Breast epithelium (tissue), 4 donors: ENCODE measurements at places on chromosomes 2 and 18.
A peak's percentile ranks its signal among the peaks of the same experiment; 100 is the strongest.

GRCh38 chr18:23816740-23817139 lies 127.5 kb downstream of the LAMA3 start:
- no peak for DNase-seq

GRCh38 chr2:95323347-95324155 lies 26.4 kb downstream of the KCNIP3 start:
- no peak for DNase-seq

DNA sequence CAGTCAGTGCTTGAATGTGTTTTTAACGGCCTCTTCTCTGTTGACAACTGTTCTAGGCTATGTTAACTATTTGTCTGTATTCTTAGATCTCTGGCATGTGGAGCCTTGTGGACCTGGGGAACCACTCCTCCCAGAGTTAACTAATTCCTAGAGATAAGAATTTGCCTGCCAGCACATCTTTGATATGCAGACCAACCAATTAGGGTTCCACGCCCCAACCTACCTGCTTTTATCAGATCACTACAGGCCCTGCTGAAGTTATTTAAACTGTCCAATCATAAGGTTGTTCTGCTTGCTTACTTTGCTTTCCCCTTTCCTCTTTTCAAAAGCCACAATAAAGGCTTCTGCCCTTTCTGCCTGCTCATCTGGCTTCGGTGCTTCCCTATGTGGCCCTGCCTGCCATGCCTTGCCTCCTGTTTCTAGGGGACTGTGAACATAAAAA lies 8.5 kb upstream of the CYBRD1 start:
- no peak for DNase-seq

- DNase-seq: no peak
Measured at GRCh38 chr2:219726916-219727315, 99.5 kb downstream of the SLC4A3 start.

DNA sequence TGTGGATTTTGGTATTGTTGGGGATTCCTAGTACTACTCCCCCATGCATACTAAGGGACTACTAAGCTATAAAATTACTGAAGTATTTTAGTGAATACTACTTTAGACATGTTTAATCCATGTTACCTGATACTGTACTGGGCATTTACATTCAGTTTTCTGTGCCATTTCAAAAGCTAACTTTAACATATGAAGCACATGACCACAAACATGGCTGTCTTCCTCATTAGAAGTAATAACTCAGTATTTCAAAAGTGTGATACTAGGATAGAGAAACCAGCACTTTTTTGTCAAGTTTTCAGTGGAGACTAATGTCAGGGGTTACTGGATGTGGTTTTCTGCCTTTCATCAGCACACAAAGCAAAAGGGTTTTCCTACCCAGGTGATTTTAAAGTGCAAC lies 27.9 kb downstream of the WDR33 start:
- no peak for DNase-seq

DNA sequence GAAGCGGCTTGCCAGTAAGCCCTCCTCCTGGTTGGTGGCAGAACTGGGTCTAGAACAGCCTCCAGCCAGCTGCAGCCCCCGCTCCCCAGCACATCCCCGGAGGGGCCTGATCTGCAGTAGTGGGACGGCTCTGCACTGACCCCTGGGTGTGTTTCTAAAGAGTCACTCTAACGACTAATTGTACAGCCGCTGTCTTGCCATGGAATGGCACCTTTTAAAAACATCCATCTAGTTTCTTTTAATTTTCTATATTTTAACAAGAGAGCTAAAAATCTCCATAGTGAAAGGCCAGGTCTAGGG lies 82.0 kb downstream of the MTCL1 start:
- no peak for DNase-seq

DNA sequence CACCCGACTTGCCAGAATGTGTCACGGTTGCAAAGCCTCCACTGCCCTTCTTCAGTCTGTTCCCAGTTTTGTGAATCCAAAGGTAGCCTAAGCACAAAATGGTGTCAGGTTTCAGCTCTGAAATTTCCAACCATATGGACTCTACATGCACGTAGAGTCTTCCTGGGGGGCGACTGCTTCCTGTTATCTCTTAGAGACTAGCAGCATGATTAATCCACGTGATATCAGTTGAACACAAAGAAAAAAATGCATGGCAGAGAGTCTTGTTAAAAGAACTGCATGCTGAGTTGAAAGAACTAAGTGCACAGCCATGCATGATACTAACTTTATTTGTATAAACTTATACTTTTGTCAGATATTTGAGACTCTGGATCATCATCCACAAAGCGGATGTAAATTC lies 404.4 kb downstream of the SOCS6 start:
- DNase-seq: no peak

GRCh38 chr18:2687390-2688001 lies 32.0 kb downstream of the SMCHD1 start:
- no peak for DNase-seq

DNA sequence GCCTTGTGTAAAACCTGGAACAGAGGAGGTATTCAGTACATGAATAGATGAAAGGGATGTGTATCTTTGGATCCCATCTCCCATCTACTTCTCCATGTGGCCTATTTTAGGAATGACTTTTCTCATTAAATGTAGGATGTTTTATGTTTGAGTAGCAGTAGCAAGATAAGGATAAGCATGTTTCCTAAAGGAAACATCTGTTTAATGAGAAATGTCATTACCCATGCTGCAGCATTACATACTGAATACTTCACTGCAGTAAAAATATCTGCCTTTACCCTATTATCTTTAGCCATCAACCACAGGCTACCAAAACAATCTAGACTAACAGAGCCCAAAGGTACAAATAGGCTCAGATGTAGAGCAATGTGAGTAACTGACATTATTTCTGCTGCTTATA lies 419.2 kb upstream of the CYRIA start:
- DNase-seq: no peak

DNA sequence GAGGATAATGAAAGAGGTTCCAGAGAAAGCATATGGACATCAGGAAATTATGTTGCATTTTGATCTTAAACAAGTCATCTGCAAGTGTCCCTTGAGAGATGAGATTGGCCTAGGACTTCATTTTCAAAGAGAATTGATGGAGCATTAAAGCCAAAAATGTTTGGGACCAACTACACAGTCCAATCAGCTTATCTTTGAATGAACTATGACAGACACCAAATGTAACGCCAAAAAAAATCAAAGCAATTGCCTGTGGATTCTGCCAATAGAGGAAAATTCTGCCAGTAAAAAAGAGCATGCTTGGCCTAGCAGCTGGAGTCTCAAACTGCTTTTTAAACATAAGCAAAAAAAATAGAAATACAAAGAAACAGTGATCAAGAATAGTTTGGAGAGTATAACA lies 594.5 kb upstream of the CHAC2 start:
- no peak for DNase-seq

GRCh38 chr2:200301953-200302858 lies 4.3 kb upstream of the SPATS2L start:
- DNase-seq: no peak

- no peak for DNase-seq
Measured at GRCh38 chr18:59385191-59385590, 26.1 kb upstream of the LMAN1 start.

- no peak for DNase-seq
Measured at GRCh38 chr2:213010106-213010779, 141.2 kb downstream of the IKZF2 start.

- DNase-seq: peak; percentile 53
Measured at GRCh38 chr2:104872866-104873688, 19.2 kb downstream of the POU3F3 start.

GRCh38 chr2:114784890-114785583 lies 342.6 kb downstream of the DPP10 start:
- no peak for DNase-seq

GRCh38 chr2:114122930-114123329 lies 233.0 kb downstream of the ACTR3 start:
- DNase-seq: no peak

GRCh38 chr2:148812306-148812705 lies 62.7 kb upstream of the KIF5C start:
- DNase-seq: no peak

DNA sequence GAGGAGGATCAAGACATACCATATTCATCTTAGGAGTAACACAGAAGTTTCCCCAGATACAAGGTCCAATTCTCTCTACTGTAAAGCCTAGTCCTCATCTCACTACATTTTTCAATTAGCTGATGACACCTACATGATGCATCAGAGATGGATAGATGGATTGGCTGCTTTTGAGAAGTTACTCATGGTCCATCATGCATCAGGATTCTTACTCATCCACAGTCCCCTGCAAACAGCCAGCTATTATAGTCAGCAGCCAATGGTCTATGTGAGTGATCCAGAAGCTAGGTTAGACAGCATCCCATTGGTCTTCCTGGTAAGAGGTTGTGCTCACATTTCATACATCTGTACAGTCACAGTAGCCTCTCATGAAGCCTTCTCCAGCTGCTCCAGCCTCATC lies 154.5 kb upstream of the NRP2 start:
- DNase-seq: no peak

DNA sequence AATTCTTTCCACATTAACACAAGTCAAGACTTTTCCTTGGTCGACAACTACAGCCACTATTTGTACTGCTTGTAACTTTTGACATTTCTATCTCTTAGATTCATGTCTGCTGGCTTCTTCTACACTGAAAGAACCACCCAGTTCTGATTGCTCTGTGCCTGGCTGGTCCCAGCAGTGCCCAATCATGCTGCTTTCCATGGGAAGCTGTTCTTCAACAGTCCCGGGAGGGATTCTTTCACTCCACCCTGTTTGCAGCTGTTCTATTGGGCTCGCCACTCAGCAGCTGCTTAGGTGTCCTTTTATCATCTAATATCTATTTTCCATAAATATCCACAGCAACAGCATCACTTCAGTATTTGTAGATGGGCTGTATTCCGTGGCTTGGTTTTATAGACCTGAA lies 471.1 kb upstream of the SMIM21 start:
- no peak for DNase-seq

- DNase-seq: no peak
Measured at GRCh38 chr2:155733091-155733853, 599.2 kb downstream of the NR4A2 start.

DNA sequence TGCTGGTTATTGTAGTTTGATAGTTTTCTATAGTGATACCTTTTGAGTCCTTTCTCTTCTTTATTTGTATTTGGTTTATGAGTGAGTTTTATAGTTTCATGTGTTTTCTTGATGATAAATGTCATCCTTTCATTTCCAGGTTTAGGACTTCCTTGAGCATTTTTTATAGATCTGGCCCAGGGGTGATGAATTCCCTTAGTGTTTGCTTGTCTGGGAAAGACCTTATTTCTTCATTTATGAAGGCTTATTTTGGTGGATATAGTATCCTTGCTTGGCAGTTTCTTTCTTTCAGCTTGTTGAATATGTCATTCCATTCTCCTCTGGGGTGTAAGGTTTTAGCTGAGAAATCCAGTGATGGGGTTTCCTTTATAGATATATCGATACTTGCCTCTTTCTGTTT lies 53.9 kb downstream of the OTX1 start:
- no peak for DNase-seq

DNA sequence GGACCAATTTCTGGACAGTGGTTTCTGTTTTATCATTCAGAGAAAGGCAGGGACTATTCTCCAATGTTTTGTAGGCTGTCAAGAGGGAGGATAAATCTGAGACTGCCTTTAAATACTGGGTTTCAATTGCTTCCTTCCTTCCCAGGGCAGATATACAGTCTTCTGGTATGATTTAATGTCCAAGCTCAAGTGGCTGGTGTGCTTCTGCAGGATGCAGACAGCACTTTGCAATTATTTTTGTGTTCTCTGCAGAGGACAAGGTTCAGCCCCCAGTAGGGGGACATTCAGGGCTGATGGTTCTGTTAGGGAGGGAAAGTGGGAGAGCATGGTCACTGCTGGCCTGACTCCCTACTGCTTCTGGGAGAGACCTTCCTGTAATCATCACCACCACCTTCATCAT lies 4.6 kb upstream of the BOD1L2 start:
- DNase-seq: no peak

DNA sequence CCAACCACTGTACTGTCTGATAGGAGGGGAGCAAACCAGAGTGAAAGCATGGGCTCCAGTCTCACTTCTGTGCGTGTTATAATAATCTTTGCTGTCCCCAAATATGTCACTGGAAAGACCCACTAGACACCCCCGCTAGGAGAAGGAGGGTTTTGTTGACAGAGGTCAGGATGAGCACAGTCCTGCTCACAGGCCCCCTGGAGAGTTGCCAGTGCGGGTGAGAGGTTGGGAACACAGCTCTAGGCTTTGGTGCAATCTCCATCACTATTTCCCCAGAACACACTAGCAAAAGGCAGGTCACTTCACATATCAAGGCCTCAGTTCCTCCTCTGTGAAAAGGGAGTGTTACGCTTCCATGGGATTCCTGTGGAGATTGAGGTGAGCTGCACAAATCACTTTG lies 9.7 kb downstream of the XDH start:
- DNase-seq: no peak

DNA sequence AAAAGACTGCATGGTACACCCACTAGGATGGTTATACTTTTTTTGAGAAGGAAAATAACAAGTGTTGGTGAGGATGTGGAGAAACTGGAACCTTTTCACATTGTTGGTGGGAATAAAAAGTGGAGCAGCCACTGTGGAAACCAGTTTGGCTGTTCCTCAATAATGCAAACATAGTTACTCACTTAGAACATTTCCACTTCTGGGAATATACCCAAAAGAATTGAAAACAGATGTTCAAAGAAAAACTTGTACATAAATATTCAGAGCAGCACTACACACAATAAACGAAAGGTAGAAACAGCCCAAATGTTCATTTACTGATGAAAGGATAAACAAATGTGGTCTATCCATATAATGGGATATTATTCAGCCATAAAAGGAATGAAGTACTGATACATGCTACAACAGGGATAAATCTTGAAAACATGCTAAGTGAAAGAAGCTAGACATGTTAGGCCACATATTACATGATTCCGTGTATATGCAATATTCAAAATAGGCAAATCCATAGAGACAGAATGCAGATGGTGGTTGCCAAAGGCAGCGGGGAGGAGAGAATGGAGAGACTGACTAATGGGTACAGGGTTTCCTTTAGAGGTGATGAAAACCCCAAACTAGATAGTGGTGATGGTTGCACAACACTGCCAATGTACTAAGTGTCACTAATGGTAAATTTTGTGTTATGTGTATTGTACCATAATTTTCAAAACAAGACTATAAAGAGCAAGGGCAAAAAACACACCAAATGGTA lies 20.9 kb upstream of the LMAN1 start:
- DNase-seq: no peak

GRCh38 chr2:161119483-161119882 lies 40.7 kb upstream of the TANK start:
- no peak for DNase-seq

GRCh38 chr2:240884745-240885144 lies 11.2 kb downstream of the MAB21L4 start:
- DNase-seq: no peak

DNA sequence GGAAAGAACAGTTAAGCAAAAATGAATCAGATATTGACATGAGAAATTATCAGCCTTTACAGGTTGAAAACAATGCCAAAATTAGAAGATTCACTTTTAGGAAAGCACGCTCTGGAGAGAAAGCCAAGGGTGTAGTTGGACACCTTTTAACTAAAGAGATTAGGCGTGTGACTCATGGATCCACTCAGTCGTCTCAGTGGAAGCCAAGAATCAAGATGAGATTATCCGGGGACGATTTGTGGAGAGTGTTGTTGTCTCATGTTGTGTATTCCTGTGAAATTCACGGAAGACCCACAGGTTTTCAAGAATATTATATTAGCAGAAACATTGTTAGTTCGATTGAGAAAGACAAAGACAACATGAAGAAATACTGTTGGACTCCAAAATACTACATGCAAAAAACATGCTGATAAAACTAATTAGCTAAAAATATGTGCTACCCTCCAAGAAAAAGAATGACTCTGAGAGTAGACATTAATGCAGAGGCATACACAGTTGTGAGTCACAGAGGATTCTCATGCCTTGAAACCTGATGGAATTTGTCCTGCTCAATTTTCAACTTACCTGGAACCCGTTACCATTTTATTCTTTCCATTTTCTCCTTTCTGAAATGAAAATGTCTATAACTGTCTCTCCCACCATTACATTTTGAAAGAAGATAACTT lies 192.1 kb upstream of the RND3 start:
- no peak for DNase-seq
